PC-9 (cell line): ENCODE measurements at places on chromosomes 7 and 10.

DNA sequence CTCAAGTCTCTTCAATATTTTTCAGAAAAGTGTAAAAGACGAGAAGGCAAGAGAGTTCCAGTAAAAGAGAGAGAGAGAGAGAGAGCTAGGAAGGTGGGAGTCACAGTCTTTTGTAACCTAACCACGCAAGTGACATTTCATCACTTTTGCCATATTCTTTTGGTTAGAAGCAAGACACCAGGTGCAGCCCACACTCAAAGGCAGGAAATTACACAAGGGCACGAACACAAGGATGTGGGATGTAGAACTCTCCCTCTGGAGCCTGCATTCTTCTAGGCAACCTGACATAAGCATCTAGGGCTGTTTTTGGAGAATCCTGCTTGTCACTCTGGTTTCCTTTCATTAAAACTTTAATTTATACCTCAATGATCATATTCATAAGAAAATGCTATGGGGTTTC, 1213.1 kb downstream of the DNAJB9 start:
- no peak for DNase-seq

DNA sequence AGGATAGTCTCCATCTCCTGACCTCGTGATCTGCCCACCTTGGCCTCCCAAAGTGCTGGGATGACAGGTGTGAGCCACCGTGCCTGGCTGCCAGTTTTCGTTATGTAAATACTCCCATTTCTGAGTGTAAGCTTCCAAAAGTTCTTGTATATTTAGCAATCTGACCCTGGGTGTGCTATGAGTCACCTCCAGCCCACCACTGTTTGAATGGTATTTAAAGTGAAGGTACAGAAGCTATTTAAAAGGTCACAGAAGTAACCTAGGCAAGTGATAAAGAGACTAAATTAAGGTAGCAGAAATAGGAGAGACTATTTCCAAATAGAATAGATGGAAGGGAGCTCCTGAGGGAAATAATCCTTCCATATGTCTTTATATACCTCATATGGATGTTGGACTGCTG, 3.9 kb upstream of the ANKRD7 start:
- no peak for DNase-seq

GRCh38 chr10:58672845-58673244, 160.2 kb downstream of the BICC1 start:
- DNase-seq, result no peak

DNA sequence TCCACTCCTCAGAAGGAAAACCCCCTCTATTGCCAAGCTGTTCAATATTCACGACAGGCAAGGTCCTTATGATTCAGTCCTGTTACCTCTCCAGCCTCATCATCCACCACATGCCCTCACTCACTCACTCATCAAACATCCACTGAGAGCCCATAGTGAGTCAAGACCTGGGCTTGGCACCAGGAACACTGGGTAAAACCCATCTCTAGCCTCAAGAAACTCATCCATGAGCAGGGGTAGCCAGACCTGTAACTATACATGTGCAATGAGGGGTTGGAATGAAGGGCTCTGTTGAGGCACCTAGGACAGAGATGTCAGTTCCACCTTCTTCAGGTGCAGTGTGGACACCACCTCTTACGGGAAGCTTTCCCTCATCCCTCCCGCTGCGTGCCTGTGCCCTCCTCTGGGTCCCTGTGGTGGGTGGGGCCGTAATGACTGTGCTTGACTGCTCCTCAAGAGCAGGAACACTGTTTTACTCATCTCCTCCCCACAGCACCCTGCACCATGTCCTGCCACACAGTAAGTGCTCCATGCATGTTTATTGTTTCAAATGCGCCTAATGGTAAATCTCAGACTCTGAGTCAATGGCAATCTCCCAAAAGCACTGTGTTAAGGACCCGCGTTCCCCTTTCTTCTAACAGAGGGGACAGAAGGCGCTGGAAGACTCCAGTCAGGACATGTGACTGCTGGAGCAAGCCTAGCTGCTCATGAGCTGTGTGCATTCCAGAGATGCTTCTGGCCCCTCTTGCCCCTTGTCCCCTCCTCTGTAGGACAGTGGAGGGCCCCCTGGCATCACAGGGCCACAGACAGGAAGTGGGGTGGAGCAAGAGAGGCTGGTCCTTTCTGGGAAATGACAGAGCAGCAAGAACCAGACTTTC, 95.4 kb downstream of the HIPK2 start:
- DNase-seq, result no peak

GRCh38 chr7:92691578-92691977, 101.4 kb upstream of the FAM133B start:
- DNase-seq, result peak; percentile 8

DNA sequence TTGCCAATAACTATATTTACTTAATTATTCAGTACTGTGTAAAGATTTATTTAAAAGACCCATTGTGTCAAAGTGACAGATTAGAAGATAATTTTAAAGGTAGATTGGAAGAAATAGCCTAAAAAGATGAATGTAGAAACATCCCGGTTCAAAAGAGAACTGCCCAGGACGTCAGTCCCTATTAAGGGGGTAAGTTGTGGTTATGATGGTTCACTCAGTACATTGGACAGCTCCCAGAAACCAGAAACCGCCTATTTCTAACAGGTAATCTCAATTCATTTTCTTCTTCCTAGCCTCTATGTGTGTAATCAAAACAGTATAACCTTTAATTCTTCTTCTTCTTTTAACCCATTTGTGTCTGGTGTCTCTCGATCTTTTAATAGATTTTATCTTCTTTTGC, 1.5 kb upstream of the FERD3L start:
- DNase-seq, result no peak

- no peak for DNase-seq
Measured at GRCh38 chr10:68303849-68304412, 27.9 kb upstream of the HNRNPH3 start.

GRCh38 chr10:126016882-126017281, 120.5 kb downstream of the FANK1 start:
- DNase-seq, result no peak
